ENCODE measurements at places on chromosomes 12 and 14.

GRCh38 chr12:6057700-6058099 is 66.8 kb downstream of the VWF start:
- DNase-seq = no peak

DNA sequence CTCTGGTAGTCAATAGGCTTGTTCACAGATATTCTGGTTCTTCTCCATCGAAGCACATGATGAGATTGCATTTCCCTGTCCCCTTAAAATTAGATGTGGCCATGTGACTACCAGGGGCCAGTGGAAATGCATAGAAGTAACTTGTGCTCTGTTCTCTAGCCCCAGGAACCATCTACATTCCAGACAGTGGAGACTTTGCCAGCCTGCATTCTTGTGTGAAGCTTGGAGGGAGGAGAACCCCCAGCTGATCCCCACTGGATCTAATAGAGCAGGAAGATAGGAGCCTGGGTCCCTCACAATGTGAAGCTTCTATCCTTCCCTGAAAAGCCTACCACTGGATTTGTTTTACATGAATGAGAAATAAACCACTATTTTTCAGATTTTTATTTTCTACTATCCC is 130.1 kb downstream of the KITLG start:
- no peak for DNase-seq

- no peak for DNase-seq
These were observed 87.4 kb downstream of the PAPOLA start for GRCh38 chr14:96589577-96589976.

DNA sequence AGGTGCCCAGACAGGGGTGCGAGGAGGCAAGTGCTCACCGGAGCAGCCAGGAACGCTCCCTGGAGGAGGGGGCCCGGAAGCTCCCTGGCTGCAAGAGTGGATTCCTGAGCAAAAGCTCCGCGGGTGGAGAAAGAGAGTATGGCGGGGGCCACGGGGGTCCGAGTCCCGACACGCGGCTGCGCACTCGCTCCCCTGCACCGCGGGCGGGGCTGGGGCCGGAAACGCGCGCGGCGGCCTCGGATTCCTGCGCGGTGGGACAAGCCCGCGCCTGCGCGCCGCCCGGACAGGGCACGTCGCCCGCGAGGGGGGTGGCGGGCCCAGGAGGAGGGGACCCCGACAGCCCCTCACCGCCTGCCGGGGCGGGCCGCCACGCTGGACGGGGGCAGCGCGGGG is 27.8 kb upstream of the GPR132 start:
- DNase-seq = peak; percentile 65

GRCh38 chr14:92459030-92459949 is 54.3 kb upstream of the RIN3 start:
- DNase-seq = no peak

GRCh38 chr12:102504871-102505270 is 24.5 kb upstream of the IGF1 start:
- no peak for DNase-seq

- DNase-seq = no peak
These were observed 91.3 kb downstream of the RPAP3 start for GRCh38 chr12:47614521-47614920.

DNA sequence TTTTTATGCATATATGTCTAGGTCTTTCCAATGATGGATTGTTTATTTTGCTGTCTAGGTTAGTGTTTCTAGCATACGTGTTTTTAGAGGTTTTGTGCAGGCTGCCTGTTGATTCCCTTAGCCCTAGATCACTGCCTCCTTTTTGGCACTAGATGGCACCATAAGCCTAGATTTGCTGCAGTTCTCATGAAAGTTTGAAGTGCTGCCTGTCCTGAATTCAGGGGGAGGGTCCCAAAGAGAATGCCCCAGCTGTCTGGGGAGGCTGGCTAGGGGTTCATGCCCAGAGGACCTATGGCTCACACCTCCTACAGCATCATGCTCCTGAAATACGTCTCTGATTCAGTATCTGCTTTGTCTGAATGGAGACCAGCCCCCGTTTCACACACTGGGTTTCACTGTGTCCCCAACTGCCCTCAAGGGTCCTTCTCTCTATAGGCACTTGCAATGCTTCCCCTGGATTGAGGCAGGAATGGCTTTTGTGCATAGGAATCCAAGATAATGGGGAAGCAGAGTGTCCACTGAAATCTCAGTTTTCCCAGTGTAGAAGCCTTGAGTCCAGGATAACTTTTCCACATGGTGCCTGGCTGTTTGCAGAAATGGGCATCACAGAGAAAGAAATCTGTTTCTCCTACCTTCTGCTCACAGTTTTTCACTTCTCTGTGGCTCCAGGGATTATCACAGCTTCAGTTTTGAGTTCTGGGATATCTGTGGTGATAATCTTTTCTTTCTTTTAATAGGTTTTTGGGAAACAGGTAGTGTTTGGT is 14.2 kb upstream of the TXNRD1 start:
- peak; percentile 39 for DNase-seq

GRCh38 chr12:40010899-40011774 is 94.7 kb downstream of the SLC2A13 start:
- peak; percentile 55 for DNase-seq

DNA sequence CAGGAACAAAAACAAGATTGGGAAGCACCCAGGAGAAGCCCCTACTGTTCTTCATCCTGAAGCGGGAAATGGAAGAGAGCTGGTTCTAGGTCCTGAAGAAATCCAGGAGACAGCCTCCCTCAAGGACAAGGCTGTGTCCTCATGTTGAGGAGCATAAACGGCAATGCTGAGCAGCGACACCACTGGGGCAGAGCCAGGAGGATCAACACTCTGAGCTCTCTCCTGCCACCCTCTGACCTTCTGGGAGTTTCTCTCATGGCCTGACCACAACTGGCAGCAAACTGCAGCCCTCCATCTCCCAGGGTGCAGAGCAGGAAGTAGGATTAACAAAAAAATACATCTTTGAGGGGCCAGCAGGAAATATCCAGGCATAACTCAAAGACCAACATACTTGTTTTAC is 1292.2 kb upstream of the TMEM132C start:
- DNase-seq = no peak

GRCh38 chr14:95300697-95301526 is 18.8 kb downstream of the CLMN start:
- no peak for DNase-seq

DNA sequence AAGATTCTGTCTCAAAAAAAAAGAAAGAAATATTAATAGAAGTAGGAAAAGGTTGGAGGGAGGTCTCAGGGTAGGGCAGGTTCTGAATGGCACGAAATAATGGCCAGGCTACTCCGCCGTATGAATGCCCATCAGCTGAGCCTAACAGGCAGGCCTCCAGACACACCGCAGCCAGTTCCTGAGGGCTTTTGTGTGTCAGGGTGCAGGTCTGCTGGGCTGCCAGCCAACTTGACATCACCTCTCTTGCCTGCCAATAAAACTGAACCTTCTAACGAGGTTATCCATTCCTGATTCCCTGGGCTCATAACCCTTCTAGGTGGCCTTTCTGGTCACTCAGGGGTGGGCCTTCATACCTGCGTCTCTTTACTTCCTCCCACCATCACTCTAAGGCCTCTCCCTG is 3.0 kb downstream of the IFI27 start:
- DNase-seq = no peak

DNA sequence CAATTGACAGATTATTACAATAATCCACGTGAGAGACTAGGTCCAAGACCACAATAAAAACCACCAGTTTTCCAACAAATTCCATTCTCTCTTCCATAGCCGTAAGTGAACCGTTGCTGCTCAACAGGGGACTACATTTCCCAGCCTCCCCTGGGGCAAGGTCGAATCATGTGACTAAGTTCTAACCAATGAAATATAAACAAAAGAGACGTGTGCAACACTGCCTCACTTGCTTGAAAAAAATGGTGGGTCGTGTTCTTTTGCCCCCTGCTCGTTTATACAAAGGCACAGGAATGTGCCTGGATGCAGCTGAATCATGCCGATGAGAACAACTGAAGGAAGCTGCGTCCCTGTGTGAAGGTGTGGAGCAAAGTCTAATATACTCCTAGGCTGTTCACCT is 51.1 kb downstream of the HSPB8 start:
- DNase-seq = no peak

DNA sequence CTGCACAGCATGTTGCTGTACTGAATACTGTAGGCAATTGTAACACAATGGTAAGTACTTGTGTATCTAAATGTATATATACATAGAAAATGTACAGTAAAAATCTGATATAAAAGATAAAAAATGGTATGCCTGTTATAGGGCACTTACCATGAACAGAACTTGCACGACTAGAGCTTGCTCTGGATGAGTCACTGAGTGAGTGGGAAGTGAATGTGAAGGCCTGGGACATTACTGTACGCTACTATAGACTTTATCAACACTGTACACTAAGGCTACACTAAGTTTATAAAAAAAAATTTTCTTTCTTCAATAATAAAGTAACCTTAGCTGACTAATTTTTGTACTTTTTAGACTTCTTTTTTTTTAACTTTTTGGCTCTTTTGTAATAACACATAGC is 24.2 kb upstream of the NEDD1 start:
- DNase-seq = no peak

DNA sequence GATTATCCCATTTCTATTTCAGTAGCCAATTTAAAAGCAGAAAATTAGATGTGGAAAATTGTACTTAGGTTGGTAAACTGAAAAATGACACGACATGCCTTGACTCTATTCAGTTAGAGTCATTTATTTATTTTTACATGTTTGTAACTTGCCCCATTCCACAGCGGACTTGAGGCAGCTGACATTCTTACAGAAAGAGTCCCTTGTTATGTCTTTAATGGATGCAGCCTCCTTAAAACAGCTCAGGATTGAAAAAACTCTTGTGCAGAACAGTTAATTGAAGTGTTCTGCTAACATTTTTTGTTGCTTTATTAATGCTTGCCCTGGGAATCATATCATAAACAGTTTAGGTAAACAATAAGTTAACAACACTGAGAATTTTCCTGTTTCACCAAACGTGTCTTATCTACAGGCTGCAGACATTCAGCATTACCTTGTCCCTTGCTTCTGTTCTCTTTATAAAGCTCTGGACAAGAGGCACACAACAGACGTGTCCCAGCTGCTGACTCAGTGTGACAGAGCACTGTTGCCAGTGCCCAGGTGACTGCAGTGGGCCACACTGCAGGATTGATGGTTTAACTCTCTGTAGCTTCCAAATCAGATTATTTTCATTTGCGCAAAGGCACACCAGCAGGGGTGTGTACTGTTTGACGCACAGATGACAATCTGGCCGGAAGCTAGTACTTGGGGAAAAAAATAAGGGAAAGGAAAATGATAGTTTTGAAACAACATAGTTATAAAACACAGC is 101.6 kb downstream of the PELI2 start:
- DNase-seq = no peak

- no peak for DNase-seq
These were observed 59.1 kb upstream of the OTOGL start for GRCh38 chr12:80040075-80040738.

- no peak for DNase-seq
These were observed 93.9 kb upstream of the AMN1 start for GRCh38 chr12:31822761-31823160.

- no peak for DNase-seq
These were observed 1138.2 kb downstream of the BCL11B start for GRCh38 chr14:98133806-98134205.

DNA sequence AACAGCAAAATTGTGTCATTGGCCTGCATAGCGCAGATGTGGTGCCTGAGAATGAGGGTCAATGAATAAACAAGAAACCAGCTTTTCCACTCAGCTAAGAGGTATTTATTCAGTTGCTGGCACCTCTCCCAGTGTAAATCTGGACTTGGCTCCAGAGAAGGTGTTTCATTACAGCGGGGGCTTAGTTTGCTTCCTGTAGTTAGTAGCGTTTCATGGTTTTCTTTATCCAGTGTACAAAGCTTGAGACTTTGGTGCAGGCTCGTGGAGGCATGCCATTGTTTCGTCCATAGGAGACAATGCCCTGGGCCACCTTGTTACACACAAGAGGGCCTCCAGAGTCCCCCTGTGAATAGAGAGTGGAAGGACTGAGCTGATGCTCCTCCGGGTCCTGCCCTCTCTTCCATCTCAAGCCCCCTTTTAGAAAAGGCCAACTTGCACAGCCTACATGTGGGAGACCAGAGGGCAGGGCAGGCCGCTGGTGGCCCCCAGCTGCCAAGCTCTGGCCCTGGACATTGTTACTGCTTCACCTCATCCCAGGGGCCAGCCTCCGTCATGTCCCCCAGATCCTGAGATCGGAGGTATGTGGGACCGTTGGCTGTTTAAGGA is 3.0 kb downstream of the GZMB start:
- no peak for DNase-seq

DNA sequence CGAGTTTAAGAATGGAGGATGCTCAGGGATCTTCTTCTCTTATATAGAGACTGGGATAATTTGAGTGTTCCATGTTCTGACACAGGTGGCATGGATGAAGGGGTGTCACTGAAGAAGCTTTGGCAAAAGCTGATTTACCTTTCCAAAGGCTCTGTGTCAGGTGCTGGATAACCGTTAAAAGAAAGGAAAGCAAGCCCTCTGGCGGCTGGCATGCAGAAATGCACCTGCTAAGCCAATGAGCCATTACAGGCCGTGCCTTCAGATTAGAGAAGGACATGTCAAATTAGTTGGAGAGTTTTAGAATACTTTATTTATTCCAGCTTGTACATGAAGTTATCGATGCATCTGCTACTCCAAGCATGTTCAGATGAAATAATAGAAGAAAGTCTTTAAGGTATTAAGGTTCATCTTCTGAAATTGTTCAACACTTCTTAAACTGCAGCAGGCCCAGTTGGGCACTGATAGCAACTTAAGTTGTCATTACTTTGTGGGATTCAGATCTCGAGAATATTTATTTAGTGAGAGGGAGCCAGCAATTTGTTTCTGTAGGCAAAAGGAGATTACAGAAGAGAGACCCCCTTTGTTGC is 678.2 kb downstream of the NRXN3 start:
- DNase-seq = peak; percentile 1

- DNase-seq = peak; percentile 3
These were observed 2.1 kb downstream of the ITPK1 start for GRCh38 chr14:93113678-93114067.

DNA sequence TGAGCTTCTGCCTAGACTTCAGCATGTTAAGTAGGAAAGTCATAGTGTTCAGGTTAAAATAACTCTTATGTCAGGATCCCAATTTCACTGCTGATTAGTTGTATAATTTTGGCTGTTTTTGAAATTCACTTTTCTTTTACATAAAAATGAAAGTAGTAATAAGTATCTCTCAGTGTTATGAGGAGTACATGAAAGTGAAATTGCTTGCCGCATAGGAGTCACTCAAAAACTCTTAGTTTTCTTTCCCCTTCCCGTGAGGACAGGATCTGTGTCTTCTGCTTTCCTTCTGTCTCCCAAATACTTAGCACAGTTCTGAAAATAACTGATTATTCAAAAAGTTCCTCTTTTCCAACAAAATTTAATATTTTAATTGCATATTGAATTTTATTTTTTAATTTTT is 100.5 kb downstream of the SLC38A4 start:
- DNase-seq = no peak

DNA sequence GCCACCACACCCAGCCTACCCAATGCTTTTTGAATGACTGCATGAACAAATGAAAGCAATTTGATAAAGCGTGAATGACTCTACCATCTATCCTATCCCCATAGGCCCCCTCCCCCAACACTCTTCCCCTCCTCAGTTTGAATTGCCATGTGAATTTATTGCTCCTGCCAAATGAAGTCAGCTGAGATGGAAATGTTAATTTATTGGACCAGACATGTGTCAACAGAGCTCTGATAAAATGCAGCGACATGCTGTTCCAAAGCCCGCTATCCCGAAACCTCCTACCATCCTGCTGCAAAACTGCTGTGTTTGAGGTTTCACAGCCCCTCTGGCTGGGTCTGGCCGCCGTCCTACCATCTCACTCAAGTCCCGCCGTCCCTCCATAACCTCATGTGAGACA is 360.5 kb downstream of the CACNA1C start:
- no peak for DNase-seq

- DNase-seq = no peak
These were observed 3.9 kb downstream of the NKX2-1 start for GRCh38 chr14:36515896-36516718.

All from activated CD4-positive, alpha-beta T cell treated with anti-CD3 and anti-CD28 coated beads for 4 hours (primary cell).